ENCODE measurements at places on chromosomes 12 and 14.

DNA sequence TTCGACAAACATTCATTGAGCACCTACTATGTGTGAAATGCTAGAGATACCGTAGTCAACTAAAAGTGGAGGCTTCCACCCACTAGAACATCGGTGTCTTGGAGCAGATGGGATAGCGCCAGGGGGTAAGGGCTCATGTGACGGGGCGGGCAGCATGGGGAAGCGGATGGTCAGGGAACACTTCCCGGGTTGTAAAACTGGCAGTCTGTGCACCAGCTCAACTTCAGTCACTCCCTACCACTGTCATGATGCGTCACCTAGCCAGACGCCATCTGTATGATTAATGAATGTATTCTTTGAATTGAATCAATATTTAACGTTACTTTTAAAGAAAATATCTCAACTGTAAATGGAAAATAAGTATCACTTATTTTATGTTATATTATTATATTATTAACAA is 93.5 kb downstream of the PIWIL1 start:
- no peak for DNase-seq

DNA sequence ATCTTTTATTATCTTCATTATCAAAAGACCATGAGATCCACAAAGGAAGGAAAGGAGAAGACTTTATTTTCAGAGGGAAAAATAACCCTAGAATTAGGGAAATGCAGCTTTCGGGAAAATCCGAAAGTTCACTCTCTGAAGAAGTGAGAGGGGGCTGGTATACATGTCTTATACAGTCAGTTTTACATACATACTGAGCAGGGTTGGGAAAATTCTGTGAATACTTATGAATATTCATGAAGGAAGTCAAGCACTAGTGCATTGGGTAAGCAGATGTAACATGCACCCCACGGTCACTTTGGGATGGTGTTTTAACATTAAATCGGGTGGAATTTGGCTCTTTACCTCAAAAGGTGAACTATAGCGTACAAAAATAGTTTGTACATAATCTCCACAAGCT is 15.7 kb upstream of the KLRF1 start:
- no peak for DNase-seq

- no peak for DNase-seq
Measured at GRCh38 chr14:74583689-74584434, 28.2 kb downstream of the LTBP2 start.

DNA sequence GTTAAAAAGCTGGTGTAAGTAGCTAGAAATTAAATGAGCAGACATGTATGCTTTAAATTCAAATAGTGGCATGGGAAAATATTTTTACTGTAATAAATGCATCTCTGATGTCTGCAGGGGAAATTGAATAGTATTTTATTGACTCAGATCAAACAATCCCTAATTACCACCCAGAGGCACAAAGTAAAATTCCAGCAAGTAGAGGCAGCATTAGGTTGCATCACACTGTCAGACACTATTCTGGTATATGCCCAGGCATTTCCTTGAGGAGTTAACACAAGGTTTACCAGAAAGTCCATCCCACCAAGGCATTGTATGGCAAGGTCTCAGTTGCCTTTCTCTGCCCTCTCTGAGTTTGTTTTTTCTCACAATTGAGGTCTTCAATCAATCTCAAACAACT is 201.6 kb upstream of the KITLG start:
- DNase-seq, result no peak

DNA sequence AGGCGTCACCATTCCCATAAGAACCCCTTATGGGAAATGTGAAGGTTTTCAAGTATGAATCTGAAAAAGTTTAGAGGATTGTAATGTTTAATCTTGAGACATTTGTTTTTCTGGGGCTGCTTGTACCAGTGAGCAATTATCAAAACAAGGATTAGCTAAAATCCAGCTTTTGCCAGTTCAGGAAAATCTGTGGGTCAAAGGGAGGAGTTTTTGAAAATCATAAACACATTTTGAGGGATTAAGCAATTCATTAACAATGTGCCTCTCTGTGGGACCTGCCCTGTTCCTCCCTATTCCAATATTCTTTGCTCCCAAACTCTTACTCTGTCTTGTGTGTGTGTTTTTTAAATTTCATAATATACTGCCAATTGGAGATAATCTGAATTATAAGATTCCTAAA is 11.7 kb upstream of the DAAM1 start:
- DNase-seq, result no peak

- no peak for DNase-seq
Measured at GRCh38 chr12:130715150-130715997, 725 bp downstream of the RIMBP2 start.

DNA sequence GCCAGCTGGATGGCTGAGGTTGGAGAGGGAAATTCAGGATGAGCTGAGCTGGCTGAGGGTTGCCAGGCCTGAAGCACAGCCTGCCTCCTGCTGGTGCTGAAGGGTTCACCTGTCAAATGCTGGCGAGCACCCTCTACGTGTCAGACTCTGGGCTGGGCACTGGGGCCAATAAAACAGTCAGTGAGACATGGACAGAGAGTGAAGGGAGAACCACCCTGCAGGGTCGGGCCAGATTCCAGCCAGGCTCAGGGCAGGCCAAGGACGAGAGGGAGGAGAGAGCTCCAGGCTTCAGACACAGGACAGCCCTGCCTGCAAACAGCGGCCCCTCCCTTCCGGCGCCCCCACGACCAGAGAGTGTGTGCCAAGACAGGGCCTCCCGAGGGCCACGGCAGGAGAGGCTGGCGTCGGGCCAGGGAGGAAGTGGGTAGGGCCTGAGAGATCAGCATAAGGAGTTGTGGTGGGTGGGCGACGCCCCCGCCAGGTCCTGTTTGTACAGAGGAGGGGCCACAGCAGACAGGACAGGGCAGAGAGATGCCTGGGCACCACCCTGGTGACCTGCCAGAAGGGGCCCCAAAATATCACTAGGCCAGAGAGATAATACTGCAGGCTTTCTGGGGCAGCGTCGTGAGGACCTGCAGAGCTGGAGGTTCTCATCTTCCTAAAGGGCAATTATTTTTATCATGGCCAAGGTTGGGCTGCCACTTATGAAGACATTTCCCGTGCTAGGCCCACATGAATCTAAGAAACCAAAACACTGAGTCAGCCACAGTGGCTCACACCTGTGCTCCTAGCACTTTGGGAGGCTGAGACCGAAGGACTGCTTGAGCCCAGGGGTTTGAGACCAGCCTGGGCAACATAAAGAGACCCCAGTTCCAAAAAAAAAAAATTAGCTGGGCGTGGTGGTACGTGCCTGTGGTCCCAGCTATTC is 73.1 kb upstream of the GPR68 start:
- DNase-seq, result peak; percentile 14

DNA sequence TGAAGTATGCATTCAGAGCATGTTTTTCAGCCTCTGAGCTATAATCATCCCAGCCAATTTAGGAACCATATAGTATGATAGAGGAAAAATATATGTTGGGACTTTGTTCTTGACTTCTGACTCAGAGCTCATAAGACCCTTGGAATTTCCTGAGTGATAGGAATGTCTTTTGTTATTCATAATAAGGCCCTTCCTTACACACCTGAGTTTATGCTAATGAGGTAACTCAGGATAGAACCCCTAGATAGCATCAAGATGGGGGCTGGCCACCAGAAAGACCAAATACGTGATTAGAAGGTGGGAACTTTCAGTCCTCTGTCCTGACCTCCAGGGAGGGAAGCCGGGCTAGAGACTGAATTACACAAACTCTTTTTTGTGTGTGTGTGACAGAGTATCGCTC is 32.4 kb upstream of the PLEK2 start:
- no peak for DNase-seq

DNA sequence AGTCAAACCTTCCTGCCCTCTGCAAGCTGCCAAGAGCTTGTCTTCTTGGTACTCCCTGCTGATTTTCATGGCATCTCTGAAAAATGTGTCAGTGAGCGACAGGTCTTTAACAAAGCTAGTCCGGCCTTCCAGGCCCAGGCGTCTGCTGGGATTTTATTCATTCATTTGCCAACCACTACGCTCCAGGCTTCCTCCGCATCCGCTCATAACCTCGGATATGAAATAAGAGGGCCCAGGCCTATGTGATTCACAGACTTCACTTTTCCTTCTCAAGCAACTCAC is 13.8 kb downstream of the TSPAN9 start:
- DNase-seq, result no peak

DNA sequence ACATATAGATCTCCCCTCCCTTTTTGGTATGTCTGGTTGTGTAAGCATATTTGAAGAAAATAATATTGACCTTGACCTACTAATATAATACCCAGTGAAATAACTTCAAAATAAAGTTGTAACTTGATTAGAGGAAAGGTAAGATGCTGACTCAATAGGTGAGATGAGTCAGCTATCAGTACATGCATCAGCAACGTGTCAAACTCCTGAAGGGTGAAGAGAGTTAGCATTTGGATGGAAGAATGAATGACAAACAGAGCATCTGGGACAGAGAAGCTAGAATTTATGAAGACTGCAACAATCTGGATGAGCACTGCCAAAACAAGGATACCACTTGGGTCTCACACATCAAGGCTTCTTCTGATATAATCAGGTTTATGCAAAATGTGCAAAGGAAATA is 74.9 kb downstream of the PPP2R5E start:
- DNase-seq, result no peak

- DNase-seq, result no peak
Measured at GRCh38 chr12:58811346-58811745, 109.0 kb downstream of the LRIG3 start.

DNA sequence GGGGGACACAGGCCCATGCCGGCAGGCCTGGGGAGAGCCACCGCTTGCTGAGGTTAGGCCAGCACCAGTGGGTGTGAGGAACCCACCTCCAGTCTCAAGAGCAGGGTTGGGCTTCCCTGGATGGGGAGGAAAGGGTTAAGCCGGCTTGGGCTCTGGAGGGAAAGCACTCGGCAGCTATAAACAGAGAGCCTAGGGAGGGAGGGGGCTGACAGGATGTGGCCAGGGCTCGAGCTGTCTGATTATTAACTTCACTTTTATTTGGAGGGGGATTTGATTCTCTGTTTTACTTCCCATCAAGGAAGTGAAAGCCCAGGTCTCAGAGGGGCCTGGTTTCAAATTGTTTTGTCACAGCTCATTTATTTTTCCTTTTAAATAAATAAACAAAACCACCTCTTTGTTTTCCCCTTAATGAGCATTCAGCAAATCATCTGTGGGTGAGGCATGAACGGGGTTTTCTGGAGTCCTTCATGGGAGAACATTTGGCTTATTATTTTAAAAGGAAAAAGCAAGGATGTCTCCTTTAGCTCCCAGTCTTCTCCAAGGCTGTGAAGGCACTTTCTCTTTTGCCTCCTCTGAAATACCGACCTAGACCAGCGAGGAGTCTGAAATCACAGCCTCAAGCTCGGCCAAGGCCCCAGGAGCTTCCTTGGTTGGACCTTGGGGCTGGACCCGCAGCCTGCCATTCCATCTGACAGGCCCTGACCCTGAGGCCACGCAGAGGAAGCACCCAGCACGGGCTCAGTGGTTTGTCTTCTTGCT is 21.9 kb upstream of the ZFP36L1 start:
- DNase-seq, result no peak

GRCh38 chr14:63209160-63209559 is 4.9 kb downstream of the RHOJ start:
- no peak for DNase-seq

DNA sequence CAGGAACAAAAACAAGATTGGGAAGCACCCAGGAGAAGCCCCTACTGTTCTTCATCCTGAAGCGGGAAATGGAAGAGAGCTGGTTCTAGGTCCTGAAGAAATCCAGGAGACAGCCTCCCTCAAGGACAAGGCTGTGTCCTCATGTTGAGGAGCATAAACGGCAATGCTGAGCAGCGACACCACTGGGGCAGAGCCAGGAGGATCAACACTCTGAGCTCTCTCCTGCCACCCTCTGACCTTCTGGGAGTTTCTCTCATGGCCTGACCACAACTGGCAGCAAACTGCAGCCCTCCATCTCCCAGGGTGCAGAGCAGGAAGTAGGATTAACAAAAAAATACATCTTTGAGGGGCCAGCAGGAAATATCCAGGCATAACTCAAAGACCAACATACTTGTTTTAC is 1292.2 kb upstream of the TMEM132C start:
- no peak for DNase-seq

- no peak for DNase-seq
Measured at GRCh38 chr12:78088391-78088832, 257.7 kb downstream of the NAV3 start.

DNA sequence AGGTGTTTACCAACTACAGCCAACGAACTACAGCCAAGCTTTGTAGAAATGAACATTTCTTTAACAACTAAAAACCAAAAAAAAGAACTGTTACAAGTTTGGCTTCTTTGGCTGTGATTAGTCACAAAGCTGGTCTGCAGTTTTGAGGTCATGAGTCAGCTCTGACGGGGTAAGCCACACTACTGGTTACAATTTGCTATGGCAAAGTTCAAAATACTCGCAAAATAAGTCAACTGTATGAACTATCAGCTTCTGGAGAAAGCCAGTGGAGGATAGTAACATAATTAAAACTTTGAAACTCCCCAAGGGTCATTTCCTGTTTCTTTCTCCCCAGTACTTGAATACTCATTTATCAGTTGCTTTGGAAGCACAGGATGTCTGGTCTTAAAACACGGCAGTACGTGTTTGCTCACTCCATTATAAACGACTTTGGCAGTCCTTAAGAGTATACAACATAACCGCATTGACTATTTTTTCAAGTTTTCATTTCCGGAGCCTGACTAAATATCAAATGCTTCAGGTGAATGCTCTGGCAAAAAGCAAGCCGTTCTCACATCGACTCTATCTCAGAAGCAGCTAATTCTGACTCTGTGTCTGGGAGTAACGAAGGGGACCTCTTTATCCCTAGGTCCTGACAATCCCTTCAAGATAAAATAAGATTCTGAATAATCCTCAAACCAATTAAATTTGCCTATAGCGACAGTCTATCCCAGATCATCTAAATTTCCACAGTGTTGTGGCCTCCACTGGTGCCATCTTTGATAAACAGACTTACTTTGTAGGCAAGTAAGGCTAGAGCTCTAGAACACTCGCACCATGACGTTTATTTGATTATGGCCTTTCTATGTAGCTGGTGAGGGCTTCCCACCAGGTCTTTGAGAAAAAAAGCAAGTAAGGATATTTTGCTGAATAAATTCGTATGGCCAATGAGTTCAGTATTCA is 10.6 kb downstream of the PHLDA1 start:
- DNase-seq, result no peak

- no peak for DNase-seq
Measured at GRCh38 chr12:120668091-120668867, 18.7 kb upstream of the MLEC start.

- no peak for DNase-seq
Measured at GRCh38 chr14:30389877-30390385, 169.0 kb upstream of the G2E3 start.

- DNase-seq, result no peak
Measured at GRCh38 chr12:8886502-8887284, 27.6 kb upstream of the PHC1 start.

DNA sequence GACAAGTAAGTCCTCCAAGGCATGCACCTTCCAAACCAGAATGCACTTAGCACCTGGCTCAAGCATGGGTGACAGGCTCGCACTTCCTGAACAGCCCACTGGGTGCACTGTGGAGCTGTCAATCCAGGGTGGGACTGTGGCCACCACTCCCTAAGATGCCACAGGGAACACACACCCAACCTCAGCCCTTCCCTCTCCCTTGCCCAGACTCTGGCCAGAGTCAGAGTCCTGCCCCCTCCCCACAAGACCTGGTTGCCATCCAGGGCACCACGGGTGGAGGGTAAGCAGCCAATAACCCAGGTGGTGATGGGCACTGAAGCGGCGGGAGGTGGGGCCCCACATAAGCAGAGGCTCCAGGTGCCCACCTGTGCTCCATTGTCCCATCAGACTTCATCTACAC is 160.6 kb downstream of the MYRFL start:
- DNase-seq, result no peak

All from activated naive CD4-positive, alpha-beta T cell (primary cell).